Posterior cingulate gyrus (tissue), 11 donors: ENCODE measurements at places on chromosomes 3 and 15.
A peak's percentile ranks its signal among the peaks of the same experiment; 100 is the strongest.

- DNase-seq = no peak
Measured at GRCh38 chr3:108438542-108438941, 71.9 kb downstream of the MYH15 start.

DNA sequence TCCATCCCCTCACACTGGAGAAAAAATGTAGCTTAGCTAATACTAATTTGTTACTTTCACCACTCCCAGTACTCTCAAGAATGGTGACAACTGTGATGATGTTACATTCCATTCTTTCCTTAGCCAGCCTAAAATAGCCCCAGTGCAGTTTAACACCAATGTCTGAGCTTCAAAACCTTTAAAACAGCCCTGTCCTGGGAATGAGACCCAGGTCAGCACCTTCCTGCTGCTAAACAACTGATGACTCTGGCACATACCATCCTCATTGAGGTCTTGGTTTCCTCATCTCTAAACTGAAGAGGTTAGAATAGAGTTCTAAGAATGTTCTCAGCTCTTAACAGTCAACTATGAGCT, 3.8 kb downstream of the SCAMP2 start:
- DNase-seq = no peak

DNA sequence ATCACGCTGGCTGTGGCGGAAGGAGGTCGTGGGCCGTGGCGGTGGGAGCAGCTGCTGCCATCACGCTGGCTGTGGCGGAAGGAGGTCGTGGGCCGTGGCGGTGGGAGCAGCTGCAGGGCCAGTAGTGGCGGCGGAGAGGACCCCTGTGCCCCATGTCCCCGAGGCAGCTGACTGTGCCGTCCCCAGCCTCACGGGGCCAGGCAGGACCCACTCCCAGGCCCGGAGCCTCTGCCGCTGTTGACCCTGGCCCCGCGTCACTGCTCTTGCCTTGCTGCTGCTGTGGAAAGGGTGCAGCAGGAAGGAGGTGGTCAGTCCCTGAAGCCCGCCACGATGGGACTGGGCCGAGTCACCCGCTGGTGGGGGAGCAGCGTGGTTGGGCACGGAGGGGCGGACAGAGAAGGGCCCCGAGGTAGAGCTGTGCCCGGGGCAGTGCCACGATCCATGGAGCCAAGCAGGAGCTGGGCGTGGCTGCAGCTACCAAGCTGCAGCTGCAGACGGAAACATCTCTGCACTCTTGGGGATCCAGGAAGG, 71.2 kb downstream of the GLB1 start:
- DNase-seq = no peak

DNA sequence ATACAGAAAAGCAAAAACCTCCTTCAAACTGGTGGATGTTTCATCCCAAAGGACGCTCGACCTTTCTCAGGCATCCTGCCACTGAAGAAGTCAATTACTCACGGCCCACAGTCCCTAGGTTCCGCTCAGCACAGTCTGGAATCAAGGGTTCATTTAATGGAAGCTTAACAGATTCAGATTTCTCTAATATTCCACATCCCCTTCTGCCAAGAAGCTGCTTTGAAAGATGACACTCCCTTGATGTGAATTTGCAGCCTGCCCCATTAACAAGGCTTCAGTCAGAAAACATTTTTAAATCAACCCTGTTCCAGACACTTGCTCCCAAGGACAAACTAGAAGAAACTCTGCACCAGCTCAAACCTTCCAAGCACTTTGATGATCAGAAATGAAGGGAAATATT, 81.2 kb downstream of the LIPC start:
- no peak for DNase-seq

DNA sequence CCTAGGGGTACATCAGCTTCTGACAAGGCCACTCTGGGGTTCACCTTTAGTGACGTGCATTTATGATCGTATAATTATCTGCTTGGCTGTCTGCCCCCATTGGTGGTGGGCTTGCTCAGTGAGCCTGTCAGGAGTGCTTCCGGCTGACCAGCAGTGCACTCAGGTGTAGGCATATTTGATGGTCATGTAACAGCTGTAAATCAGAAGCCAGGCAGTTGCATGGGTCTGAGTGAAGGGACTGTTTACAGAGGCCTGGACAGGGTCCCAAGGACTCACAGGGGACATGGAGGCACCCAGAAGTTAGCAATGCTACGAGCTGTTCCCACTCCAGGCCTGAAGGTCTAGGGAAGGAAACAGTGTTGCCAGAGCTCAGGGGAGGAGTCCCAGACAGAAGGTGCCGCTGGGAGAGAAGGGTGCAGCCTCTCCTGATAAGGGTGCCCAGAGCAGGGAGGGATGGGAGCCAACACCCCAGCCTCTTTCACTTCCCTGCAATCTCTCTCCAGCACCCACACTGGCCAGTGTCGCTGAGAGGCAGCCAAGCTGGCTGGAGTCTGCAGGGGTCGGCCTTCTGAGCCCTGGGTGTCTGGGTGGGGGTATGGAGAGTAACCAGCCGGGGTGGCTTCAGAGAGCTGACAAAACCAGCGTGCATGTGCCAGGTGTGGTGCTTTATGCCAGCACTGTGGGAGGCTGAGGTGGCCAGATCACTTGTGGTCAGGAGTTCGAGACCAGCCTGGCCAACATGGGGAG, 61.3 kb upstream of the PRR23E start:
- no peak for DNase-seq

- no peak for DNase-seq
Measured at GRCh38 chr15:51090753-51091152, 4.0 kb downstream of the TNFAIP8L3 start.

DNA sequence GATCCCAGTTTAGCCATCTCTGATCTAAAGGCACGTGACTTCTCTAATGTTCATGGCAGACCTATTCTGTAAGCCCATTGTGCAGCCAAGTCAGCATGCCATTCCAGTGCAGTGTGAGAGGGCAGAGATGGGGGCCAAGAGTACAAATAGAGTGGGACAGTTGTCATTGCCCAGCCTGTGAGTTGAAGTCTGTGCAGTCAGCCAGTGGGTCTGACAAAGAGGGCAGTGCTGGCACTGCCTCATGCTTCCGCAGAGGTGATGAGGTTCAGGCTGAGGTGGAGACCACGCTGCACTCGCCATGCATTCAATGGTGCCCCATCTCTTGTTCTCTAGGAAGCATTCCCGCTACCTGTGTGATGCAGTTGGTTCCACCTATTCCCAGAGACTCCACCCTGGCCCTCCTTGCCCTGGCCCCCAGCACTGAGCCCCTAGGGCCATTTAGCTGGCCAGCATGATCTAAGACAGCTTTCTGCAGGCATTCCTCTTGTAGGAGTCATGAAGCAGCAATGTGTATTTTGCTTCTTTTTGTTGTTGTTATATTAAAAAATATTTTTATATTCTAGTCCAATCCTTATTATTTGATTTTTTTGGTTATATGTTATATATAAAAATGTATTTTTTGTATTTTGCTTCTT, 3.7 kb downstream of the MRAS start:
- DNase-seq = no peak

GRCh38 chr3:12963231-12963896, 109.9 kb downstream of the IQSEC1 start:
- DNase-seq = no peak

DNA sequence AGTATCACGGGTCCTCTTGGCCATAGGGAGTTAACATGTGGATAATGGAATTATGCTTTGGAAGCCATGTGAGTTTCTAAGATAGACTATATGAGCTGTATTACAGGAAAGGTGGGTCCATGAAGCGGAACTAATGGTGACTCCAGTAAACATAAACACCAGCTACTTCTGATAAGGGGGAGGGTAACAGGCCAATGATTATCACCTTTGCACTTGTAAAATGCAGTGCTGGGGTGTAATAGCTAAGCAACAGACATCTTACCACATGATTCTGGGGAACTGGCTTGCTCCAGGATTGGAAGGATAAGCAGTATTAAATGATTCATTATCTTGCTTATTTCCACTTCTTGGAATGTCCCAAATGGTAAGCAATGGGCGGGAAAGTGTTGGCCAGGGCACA, 61.4 kb upstream of the CD47 start:
- DNase-seq = no peak

GRCh38 chr15:67186688-67187087, 67.8 kb downstream of the AAGAB start:
- peak; percentile 68 for DNase-seq

DNA sequence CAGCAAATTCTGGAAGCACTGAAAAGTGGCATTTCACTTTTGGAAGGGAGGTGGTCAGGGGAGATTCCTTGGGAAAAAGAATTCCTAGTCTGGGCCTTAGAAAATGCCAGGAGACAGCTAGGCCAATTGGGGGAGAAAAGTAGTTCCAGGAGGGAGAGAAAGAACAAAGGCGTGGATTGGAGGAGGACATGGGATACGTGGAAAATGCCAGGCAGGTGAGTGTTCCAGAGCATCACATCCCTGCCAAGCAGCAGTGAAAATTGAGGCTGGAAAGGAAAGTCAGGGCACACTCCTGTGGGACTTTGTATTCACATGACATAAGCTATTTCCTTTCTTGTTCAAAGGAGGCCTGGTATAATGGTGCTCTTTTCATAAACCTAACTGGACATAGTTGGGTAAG, 134.5 kb upstream of the WNT5A start:
- no peak for DNase-seq

GRCh38 chr15:59746777-59747176, 57.7 kb upstream of the BNIP2 start:
- DNase-seq = no peak

DNA sequence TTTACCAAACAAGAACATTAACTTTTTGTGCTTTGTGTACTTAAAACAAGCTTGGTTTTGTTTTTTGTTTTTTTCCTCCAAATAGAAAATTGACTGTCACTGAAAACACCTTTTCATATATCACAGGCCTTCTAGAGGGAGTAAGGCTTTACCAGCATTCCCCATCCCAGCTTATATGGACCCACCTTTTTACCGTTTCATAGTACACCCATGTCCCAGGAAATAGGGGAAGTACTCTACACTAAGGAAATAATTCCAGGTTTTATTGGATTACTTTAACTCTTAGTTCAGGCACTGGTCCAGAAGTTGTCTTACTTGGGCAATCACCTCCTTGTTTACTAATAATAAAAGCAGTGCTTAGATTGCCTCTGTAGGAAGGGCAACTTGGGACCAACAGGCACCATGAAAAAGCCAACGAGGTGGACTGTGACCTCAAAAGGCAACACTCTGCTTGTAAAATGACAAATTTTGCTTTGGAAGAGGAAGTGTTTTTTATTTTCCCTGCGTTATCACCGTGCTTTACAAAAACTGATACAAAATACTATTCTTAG, 26.2 kb downstream of the HMG20A start:
- DNase-seq = no peak

DNA sequence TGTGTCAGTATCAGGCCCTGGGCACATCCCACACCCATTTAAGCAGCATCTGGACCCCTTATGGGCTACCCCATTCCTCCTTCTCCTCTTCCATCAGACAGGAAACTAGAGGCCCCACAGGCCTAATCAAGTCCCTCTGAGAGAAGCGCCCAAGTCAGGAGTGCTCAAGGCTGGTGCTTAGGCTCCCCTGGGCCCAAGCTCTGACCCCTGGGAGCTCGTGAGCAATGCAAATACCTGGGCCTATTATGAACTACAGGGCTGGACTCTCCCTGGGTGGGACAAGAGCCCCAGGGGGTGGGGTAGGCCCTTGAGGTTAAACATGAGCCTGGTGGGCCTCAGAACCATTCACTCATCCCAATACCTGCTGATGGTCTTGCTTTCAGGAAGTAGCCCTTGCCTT, 57.4 kb downstream of the SEMA3G start:
- DNase-seq = no peak

- peak; percentile 8 for DNase-seq
Measured at GRCh38 chr3:127710155-127710941, 37.6 kb downstream of the ABTB1 start.

GRCh38 chr3:153437666-153438065, 275.6 kb downstream of the RAP2B start:
- no peak for DNase-seq

- DNase-seq = peak; percentile 55
Measured at GRCh38 chr15:78789615-78790014, 21.6 kb downstream of the ADAMTS7 start.

DNA sequence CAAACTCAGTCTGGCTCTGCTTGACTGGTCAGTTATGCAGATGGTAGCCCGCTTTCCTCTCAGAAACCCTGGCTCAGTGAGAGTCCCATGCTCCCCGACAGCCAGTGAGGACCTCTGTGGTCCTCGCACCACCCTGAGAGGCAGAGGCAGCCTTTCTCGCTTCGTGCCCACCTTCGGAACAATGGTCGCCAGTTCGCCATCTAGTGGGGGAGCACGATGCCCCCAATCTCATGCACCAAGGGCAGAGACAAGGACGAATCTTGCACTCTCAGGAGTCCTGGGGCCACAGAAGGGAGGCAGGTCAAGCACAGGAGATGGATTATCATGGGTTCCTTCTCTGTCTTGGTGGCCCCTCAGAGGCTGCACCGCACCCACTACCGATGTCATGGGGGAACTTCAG, 75.2 kb downstream of the RHCG start:
- no peak for DNase-seq

DNA sequence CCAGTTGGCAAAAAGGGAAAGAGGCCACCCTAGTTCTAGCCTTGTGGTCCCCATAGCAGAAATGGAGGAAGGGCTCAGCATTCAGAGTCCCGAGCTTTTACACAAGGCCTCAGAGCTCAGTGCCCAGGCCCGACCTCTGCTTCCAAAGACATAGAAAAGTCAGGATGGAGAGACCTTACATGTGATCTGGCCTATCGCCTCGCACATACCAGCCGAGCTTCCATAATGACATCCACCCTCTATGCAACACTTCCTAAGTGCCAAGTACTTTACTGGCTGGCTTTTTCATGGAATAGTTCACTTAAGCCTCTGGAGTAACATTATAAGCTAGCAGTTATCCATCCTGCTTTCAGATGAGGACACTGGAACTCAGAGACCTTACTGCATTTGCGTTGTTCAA, 275.9 kb downstream of the FAM43A start:
- DNase-seq = no peak

DNA sequence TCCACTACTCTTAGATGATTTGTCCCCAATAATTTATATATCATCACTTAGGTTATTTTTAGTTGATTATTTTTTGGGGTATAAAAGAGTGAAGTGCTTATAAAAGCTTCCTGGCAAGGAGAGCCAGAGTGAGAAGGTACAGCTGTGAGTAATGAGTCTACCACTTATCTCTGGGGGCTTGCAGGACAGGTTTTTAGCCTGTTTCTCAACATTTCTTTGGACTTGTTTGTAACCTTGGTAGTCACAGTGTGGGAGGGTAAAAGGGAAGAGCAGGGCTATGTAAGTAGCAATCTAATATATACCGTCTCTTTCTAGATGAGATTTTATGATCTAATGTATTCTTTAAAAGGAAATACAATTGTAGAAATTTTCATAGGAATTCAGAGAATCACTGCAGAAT, 321.3 kb upstream of the GOLIM4 start:
- DNase-seq = no peak
